Activated gamma-delta T cell treated with Interleukin-2 at 50 U/mL for 16 hours (primary cell): ENCODE measurements at places on chromosomes 5 and 9.

DNA sequence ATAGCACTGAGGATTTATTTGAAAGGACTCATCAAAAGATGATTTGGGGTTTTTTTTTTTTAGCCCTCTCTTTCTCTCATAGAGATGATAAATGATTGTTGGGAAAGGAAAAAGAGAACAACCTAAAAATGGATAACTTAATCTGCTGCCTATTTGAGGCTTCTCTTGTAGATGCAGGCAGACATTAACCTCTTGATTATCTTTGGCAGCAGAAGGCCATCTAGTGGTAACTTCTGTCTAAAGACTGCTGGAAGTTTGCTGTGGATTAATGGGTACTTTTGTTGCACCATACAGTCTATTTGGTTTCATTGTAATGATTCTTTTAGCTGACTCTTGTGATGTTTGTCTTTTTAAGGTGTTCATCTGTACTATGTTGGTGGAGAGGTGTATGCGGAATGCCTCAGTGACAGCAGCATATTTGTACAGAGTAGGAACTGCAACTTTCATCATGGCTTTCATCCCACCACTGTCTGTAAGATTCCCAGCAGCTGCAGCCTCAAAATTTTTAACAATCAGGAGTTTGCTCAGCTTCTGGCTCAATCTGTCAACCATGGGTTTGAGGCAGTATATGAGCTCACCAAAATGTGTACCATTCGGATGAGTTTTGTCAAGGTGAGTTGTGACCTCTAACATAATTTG is 18.8 kb downstream of the SMIM32 start:
- DNase-seq, result no peak

GRCh38 chr5:14286574-14287421 is 143.7 kb downstream of the TRIO start:
- no peak for DNase-seq

- DNase-seq, result no peak
These were observed 4.0 kb upstream of the CMYA5 start for GRCh38 chr5:79685627-79686026.

DNA sequence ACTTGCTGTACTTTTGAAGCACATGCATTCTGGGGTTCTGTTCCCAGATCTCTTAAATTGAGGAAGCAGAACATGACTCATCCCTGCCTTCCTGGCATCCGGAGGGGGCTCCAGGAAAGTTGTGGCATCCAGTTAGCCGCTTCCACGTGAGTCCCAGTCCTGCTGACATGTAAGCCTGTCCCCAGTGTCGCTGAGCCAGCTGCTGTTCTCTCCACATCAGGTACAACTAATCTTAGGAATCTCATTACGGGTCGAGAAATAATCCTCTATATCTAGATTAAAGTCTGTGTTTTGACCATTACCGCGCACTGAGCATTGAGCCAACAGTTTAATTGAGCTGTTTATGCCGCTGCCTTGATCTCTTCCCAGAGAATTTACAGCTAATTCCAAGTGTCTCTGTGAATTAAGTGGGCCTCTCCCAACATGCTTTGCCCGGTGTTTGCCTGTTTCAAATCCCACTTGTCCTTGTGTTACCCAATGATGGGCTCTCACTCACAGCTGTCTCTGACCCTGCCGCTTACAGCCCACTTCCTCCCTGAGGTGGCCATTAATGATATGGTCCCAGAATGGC is 10.5 kb upstream of the SHB start:
- DNase-seq, result no peak

DNA sequence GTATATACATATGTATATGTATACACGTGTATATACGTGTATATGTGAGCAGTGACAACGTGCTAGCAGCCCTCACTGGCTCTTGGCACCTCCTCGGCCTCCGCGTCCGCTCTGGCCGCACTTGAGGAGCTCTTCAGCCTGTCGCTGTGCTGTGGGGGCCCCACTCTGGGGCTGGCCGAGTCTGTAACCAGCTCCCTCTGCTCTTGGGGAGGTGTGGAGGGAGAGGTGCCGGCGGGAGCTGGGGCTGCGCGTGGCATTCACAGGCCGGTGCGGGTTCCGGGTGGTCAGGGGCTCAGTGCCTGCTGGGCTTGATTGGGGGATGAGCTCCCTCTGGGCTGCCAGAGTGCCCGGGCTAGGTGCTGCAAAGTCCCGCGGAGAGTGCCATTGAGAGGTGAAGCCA is 24.1 kb upstream of the OSMR start:
- DNase-seq, result no peak

DNA sequence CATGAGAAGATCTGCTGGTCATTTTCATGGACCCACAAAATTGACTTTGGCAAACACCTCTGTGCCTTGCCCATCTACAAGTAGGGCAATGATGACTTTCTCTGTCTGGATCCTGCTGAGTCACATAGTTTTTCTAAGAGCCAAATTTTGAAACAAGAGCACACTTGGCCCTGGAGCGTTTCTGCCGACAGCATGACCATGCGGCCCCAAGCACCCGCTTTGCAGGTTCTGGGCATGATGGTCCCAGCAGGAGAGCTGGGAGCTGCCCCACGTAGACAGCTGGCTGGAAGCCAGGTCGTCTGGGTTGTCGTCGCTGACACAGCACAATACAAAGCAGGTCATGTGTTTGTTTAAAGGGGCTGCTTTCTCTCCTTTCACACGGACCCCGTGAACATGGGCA is 159.8 kb downstream of the SYK start:
- DNase-seq, result no peak

DNA sequence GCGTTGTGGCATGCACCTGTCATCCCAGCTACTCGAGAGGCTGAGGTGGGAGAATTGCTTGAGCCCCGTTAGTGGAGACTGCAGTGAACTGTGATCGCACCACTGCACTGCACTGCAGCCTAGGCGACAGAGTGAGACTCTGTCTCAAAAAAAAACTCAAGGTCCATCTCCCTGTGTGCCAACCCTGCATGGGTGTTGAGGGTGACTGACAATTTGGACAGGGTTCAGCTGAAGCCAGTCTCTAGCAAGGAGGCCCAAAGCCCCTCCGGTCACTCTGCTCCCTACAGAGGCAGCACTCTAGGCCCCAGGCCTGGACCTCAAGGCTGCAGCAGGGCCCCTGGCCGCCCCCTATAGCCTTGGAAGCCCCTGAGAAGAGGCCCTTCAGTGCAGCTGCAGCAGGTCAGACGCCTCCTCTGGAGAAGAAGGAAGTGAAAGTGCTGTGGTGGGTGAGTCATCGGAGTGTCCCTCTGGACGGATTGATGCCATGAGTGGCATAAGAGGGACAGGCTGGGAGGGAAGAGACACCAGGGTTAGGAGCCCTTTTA is 39.2 kb upstream of the NEK6 start:
- DNase-seq, result no peak

DNA sequence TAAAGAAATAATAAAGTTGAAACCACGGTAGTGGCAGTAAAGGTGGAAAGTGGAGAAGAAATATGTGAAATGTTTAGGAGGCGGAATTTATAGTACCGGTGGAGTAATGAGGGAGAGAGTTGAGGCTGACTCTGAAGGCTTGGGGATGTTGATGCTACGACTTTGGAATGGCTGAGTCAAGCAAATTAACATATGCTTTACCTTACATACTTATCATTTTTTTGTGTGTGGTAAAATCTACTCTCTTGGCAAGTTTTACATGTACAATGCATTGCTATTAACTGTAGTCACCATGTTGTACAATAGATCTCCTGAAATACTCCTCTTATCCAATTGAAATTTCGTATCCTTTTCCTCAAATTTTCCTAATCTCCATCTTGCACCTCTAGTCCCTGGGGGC is 179.0 kb downstream of the TAF11L14 start:
- no peak for DNase-seq

GRCh38 chr5:1750469-1750868 is 49.2 kb downstream of the MRPL36 start:
- DNase-seq, result no peak

DNA sequence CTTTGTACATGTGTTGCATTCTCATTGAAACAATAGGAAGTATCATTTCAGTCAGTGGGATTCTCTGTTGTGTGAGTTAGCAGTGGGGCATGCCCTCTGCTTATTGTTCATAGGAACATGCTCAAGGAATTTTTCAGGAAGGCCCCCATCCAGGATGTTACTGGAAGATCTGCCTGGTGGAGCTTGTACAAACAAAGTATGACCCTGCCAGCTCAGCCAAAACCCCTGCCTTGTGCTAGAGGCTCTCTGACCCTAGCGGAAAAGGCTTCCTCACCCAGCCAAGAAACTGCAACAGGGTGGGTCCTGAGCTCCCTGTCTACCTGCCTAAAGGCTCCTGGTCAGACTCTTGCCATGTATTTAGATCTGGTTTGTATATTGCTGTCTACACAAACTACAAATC is 43.2 kb downstream of the MRRF start:
- DNase-seq, result no peak

GRCh38 chr5:17219006-17219422 is 1.6 kb downstream of the BASP1 start:
- no peak for DNase-seq

DNA sequence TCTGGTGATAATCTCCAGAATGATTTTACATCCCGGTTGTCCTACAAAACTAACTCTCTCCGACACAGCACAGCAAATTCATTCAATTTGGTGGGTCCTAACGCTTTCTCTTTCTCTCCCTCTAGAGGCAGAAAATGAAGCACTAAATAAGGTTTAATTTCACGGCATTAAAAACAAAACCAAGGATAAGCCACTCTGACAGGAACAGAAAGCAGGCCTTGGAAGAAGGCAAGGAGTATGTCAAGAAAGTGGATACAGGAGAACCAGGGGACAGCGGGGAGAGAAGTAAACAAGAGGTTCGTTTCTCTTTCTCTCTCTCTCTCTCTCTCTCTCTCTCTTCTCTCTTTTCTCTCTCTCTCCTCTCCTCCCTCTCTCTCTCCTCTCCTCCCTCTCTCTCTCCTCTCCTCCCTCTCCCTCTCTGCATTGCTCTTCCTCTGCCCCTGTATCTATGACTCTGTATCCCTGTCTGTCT is 49.8 kb downstream of the EBF1 start:
- no peak for DNase-seq

- DNase-seq, result peak; percentile 6
These were observed at the start of gene NIM1K for GRCh38 chr5:43191740-43192557. Gene NIM1K, plus strand, starts transcription at chr5:43192225. Its CDS starts 53,551 bp downstream, at chr5:43245776.

- no peak for DNase-seq
These were observed 26.9 kb downstream of the TCERG1 start for GRCh38 chr5:146474065-146474464.

DNA sequence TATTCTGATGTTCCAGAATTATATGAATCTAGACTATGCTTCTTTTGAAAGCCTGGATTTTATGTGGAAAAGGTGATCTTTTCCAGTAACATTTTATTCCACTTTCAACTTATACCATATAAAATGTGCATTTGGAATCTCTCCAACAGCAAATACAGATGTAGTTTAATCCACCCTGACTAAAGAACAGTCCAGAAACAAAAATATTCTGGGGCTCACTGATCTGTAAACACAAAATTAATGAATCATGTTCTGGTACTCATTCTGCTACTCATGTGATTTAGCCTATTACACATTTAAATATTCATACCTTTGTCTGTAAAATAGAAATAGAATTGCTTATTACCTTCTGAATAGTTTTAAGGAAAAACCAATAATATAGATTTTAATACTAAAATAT is 125.8 kb downstream of the ARRDC3 start:
- no peak for DNase-seq

- no peak for DNase-seq
These were observed 41.7 kb downstream of the TGFBR1 start for GRCh38 chr9:99146574-99146973.

DNA sequence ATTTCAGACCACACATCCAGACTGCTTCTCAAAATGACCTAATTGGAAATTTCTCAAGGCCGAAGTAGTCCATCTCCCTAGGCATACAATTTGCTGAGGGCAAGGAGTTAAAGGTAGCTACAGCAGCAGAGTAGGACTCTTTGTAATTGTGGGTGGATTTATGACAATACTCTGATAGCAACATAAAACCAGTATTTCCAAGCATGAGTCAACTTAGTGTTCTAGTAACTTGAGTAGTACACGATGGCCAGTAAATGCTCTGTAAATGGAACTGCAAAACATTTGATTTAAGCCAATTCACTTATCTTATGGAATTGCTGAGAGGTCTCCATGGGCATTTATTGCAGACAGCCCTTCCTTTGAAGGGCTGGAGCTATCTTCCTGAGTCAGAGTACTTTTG is 352.2 kb downstream of the PLK2 start:
- no peak for DNase-seq

DNA sequence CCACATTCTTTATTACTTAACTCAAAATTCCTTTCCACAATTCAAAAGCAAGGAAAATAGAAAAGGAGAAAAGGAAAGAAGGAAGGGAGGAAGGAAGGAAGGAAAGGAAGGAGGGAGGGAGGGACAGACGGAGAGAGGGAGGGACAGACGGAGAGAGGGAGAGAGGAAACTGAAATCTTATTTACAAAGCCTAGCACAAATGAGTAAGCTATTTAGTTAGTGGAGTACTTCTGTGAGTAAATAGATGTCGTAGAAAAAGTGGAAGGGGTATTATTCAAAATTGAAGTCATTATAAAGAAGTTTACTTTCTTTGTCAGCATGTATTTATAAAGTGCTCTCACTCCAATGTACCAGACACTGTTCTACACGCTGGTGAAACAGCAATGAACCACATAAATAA is 177.9 kb downstream of the CETN3 start:
- DNase-seq, result no peak

- no peak for DNase-seq
These were observed 47.5 kb downstream of the TMEM245 start for GRCh38 chr9:109072133-109072692.

DNA sequence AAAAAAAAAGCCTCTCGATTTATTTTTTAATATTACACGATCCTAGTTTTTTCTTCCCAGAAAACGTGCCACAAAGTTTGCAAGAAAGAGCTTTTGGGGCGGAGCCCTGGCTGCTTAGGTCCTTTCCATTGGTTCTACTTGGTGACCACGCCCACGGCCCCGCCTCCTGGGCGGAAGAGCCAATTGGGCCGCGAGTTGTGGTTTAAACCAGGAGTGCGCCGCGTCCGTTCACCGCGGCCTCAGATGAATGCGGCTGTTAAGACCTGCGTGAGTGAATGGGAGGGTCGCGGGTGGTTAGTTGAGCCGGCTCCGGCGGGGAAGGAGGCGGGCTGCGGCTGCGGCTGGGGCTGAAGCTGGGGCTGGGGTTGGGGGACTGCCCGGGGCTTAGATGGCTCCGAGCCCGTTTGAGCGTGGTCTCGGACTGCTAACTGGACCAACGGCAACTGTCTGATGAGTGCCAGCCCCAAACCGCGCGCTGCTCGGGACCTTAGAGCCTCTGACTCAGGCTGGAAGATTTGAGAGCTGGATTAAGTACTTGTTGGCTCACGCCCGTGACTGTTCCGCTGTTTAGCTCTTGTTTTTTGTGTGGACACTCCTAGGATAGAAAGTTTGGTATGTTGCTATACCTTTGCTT is at the start of gene PTTG1:
PTTG1 (plus strand) TSS at position 231 of the 634 bp plus-strand sequence. CDS start 458 bp downstream, outside the sequence.
- DNase-seq, result peak; percentile 89

GRCh38 chr5:43482490-43483297 is 971 bp downstream of the TMEM267 start:
- no peak for DNase-seq
